ENCODE measurements at places on chromosomes 4 and X.

GRCh38 chr4:36224972-36225903 lies 19.1 kb downstream of the ARAP2 start:
- DNase-seq = no peak

GRCh38 chr4:128639541-128640270 lies 169.8 kb upstream of the JADE1 start:
- DNase-seq = no peak

DNA sequence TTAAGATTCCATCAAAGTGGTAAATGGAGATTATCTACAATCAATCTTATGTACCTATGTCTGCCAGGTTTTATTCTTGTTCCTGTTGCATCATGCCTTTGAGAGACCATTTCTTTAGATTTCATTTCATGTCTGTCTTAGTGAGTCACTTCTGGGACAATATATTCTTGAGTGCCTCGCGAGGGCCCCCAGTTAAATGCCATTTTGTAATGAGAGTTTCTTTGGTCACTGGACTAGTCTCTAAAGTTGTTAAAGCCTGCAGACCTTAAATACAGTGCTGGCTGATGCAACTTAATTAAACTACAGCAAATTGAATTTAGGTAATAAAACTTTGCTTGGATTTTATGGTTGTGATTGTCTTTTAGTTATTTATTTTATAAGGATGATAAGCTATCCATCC lies 87.2 kb upstream of the PITX2 start:
- DNase-seq = no peak

GRCh38 chrX:67780694-67781109 lies 236.9 kb downstream of the AR start:
- DNase-seq = peak; percentile 44

GRCh38 chrX:39519030-39519488 lies 578.7 kb downstream of the BCOR start:
- DNase-seq = no peak
